SJSA1 (cell line): ENCODE measurements at places on chromosomes 6 and 20.

GRCh38 chr20:57483287-57484050, 41.5 kb downstream of the CTCFL start:
- DNase-seq = no peak

- DNase-seq = no peak
These were observed 33.8 kb upstream of the E2F3 start for GRCh38 chr6:20367743-20368485.

GRCh38 chr6:48068278-48069251, 42.4 kb downstream of the PTCHD4 start:
- DNase-seq = no peak

- no peak for DNase-seq
These were observed 49.5 kb upstream of the B4GALT5 start for GRCh38 chr20:49762940-49763766.

DNA sequence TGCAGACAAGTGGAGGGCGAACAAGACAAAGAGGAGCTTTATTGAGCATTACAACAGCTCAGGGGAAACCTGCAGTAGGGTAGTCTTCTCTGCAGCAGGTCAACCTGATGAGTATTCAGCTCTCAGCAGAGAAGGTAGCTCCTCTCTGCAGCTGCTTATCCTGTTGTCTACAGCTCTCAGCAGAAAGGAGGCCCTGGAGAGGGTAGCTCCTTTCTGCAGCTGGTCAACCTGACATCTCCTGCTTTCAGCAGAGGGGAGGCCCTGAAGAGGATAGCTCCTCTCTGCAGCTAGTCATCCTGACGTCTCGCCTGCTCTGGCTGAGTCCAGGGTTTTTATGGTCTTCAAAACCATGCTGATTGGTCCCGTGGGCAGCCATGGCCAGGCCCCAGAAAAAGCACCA, 113.6 kb downstream of the CD24 start:
- no peak for DNase-seq

DNA sequence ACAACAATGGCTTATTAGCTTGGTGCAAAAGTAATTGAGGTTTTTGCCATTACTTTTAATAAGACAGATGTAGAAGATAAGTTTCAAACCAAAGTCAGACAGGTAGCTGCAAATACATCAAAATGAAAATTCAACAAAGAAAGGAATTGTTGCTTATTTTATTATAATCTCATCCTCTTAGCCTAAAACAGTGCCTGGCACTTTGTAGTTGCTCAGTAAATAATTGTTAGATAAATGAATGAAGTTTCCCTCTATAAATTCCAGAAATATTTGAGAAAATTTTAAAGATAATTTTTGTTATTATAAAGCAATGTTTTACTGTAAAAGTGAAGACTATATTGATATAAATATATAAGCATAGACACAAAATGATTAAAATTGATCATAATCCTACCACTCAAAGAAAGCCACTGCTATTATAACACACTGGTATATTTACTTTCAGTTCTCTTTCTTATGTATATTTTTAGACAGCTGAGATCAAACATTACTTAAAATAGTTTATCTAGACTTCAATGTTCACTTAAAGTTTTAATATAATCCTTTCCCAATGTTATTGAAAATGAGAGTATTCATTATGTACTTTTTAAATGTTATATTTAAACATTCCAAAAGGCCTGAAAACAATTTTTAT, 42.5 kb downstream of the SESN1 start:
- no peak for DNase-seq

- DNase-seq = no peak
These were observed 197.4 kb downstream of the ESR1 start for GRCh38 chr6:152004896-152005295.

GRCh38 chr6:88365230-88365629, 199.1 kb upstream of the CNR1 start:
- DNase-seq = no peak

DNA sequence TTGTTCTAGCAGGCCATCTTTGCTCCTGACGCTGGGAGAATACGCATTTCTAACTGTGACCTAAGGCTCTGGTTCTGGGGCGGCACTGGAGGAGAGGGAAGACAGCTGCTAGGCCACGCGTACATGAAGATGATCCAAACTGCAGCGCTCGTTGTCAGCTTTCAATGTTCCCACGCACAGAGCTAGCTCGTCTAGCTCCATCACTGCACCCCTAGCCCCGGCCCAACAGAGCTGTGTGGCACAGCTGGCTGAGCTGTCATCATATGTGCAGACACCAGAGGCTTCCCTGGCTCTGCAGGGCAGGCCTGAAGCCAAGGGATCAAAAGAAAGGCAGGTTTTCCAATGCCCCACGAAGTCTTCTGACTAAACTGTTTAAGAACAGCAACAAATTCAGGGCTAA, 124.7 kb downstream of the IRF4 start:
- DNase-seq = no peak

DNA sequence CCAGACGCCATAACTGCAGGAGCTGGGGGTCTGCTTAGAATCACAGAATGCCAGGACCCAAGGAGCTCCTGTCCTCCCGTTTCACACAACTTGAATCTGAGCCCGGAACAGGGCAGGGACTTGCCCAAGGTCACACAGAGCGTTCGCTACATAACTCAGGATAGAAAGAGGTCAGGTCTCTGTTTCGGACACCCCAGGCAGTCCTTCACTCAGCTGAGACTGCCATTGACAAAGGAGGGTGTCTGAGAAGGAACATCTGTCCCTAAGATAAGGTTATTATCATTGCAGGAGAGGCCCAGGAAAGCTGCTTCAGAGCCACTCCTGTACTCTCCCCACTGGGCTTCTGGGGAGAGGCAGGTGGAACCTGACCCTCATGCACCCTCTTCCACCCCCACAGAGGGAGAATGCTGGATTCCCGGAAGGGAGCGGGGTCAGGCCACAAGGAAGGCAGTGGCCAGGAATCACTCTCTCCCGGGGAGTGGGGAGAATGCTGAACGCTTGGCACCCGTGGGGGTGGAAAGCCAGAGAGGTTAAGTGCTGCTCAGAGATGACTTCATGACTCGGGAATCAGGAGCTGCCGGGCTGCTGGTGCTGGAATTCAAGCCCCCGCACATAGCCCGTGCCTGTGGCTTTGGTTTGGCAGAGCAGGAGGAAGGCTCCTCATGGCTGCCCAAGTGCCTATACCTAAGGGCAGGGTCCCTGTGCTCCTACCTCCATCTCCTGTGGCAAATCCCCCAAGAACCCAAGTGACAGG, 10.7 kb downstream of the SDC4 start:
- DNase-seq = peak; percentile 89

GRCh38 chr6:95292011-95292410, 285.3 kb upstream of the MANEA start:
- DNase-seq = no peak

- peak; percentile 50 for DNase-seq
These were observed 38.4 kb upstream of the CCDC167 start for GRCh38 chr6:37538107-37538506.

- no peak for DNase-seq
These were observed 5.5 kb downstream of the MYLK4 start for GRCh38 chr6:2745246-2745645.

- peak; percentile 33 for DNase-seq
These were observed 119.5 kb upstream of the SGK1 start for GRCh38 chr6:134437376-134437775.

DNA sequence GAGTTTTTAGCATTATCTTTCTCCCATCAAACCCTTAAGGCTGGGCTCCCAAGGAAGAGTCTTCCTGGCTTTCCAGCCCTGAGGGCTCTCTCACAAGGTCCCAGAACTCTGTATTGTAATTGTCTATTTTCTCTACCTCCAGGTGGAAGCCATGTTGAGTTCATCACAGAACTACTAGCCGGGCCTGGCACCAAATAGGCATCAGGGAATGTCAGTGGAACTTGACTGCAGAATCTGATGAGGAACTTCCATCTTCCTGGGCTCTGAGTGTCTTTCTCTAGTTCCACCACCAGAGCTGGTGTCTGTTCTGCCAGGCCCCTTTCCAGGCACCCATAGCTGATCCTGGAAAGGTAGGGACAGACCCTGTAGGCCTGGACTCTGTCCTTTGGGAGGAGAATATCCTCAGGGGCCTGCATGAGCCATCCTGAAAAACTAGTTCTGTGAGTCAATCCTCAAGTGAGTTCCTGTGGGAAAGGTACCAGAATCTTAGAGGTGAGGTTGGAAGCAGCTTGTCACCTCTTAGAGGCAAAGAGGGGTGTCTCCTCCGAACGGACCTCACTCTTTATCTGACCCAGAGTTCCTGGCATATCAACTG, 11.1 kb upstream of the TOP1 start:
- no peak for DNase-seq

GRCh38 chr6:81785377-81785776, 32.9 kb upstream of the TENT5A start:
- DNase-seq = no peak

DNA sequence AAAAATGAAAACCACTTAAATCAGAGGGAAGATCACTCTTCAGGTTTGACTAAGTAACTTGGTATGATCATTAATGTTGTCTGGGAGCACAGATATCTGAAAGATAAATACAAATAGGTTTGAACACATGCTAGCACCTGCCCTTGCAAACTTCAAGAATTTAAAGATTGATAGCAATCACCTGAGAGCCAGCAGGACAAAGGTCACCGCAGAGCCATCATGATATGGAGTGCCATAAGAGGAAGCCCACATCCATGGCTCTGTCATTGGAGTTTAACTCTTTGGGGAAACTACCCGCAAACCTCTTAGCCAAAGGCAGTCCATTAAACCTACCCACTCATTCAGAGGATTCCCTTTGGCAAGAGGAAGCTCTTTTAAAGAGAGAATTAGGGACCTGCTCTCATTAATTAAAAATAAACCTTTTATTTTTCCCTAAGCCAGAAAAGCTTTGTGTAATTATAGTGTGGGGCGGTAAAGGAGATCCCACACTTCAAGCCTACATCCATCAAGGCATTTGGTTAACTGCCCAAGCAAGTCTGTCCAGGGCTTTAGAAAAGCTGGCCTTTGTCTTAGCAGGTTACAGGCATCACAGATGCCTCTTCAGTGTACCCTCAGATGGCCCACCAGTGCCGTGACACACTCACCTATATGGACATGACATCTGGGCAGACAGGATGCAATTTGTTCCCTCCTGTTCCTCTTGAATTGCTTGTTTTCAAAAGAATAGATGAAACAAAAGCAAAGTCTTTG, 73.0 kb downstream of the SASH1 start:
- no peak for DNase-seq

DNA sequence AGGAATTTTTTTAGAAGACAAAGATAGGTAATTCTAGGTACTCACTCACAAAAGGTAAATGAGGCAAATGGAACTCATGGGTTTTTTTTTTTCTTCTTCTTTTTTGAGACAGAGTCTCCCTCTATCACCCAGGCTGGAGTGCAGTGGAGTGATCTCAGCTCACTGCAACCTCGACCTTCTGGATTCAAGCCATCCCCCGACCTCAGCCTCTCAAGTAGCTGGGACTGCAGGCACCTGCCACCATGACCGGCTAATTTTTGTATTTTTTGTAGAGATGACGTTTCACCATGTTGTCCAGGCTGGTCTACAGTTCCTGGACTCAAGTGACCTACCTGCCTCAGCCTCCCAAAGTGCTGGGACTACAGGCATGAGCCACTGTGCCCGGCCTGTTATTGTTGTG, 126.1 kb downstream of the LRRC1 start:
- no peak for DNase-seq

DNA sequence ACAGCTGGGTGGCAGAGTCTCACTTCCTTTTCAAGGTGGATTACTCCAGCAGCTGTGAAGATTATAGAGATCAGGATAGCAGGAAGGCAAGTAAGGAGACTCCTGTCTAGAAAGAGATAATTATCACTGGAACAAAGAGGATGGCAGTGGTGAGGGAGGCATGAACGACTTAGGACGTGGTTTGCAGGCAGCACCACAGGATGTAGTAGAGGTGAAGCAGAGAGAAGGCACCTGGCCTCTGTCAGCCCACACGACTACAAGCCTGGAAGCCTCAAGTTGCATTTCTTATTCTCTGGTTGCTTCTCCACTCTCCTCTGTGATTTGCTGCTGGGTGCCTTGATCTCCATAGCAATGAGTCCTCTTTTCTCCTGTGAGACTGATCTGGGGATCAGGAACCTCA, 62.7 kb downstream of the TSHZ2 start:
- no peak for DNase-seq

- DNase-seq = no peak
These were observed 3.6 kb downstream of the TBC1D20 start for GRCh38 chr20:458776-459175.

- no peak for DNase-seq
These were observed 5.1 kb upstream of the BPI start for GRCh38 chr20:38298768-38299288.

DNA sequence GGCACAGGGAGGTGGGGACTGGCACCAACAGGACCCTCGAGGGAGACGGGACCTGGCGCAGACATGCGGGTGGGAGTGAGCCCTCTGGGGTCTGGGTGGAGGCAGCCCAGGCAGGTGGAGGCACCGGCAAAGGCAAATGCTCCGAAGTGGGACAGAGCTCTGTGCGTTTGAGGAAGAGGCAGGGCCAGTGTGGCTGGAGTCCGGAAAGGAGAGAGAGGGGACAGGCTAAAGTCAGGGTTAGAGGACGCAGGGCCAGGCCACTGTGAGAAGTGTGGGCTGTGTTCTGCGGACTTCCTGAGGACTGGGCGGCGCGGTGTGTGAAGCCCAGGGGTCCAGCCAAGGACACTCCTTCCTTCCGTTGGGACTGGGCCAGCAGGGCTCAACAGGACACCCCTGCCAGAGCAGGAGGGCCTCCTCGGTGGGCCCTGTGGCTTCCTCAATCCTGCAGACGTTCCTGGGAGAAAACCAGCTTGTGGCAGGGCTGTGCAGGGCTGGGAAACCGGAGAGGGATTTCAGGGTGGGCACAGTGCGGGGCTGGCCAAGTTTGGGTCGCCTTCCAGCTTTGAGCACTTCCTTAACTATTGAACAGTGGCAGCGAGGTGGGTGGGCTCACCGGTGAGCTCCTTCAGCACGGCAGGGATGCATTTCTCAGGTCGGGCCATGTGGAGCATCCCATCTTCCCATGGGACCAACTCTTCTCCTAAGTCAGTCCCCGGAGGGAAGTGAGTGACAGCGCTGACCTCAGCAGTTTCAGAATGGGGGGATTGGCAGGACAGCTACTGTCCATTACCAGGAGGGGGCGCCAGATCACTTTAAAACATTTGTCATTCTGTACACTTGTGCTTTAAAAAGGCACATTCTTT, 22.5 kb downstream of the MOCS3 start:
- DNase-seq = peak; percentile 78

- DNase-seq = no peak
These were observed 31.4 kb downstream of the SLC22A2 start for GRCh38 chr6:160227038-160227768.

- DNase-seq = no peak
These were observed 303.4 kb downstream of the CENPW start for GRCh38 chr6:126643352-126643751.

DNA sequence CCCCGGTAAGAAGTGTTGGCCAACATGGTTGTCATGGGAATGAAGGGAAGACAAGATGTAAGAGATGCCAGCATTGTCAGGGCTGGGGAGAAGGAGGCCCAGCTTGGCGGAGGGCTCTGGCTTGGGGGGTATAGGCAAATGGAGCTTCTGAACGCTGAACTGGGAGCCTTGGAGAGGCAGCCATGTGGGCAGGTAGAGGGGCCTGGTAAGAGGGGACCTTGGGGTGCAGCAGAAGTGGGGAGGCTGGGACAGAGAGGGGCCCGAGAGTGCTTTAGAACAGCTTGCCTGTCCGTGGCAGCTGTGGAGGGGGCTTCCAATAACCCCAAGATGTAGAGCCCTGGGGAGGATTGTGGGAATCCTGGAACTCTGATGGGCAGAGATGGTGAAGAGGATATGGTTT, 3.0 kb downstream of the SLC22A1 start:
- DNase-seq = no peak

GRCh38 chr20:51812861-51813260, 10.5 kb upstream of the SALL4 start:
- no peak for DNase-seq
